ENCODE measurements at places on chromosomes 11 and 22. TPM values are rescaled to one million over a fixed set of nuclear protein-coding genes. Genes with fewer than 3 reads are reported as not detected.

GRCh38 chr11:31786996-31787685 lies 24.0 kb downstream of the PAX6 start:
- no peak for DNase-seq

Gene DERL3
- polyA plus RNA-seq: 0.42 TPM

DNA sequence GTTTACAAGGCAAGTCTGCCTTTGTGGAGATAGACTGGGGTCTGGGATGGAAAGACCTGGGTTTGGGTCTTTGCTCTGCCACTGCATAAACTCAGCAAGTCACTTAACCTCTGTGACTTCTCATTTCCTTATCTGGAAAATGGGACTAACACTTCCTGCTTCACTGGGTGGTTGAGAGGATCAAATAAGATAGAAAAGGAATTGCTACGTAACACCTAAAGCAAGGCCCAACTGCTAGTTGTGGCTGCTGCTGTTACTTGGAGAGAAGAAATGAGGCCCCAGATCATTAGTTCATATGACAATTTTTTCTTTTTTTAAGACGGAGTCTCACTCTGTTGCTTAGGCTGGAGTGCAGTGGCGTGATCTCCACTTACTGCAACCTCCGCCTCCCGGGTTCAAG lies 5.9 kb downstream of the PTPRJ start:
- DNase-seq: no peak

Gene TMEM258
- 281 TPM for polyA plus RNA-seq

DNA sequence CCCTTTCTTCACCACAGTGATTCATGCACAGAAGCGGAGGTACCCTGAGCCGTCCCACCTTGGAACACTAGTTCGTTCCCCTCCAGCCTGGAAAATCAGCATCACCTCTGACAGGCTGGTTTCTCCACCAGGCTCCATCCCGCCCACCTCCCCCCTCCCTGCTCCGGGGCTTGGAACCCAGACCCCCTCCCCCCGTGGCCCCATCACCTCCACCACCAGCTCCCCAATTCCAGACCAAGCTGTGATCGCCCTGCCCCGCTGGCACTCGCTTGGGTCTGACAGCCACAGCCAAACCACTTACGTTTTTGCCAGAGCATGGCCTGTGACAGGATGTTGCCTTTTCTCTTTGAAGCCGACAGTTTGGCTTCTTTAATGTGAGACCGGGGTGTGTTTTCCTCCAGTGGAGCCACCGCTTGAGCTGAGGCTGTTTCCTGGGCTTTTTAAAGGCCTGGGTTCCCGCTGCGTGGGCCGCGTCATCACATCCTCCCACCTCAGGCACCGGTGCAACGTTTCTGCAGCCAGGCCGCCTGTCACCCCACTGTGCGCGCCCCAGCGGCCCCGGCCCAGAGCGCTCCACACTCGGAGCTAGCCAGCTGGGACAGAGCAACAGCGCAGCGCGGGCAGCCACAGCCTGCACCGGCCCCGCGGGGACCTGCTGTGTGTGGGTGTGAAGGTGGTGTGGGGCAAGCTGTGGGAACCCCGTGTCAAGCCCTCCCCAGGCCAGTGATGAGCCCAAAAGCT lies at the start of gene POU2AF1:
POU2AF1 (minus strand) TSS at position 415 of the 741 bp plus-strand sequence; CDS start at position 317, 98 bp downstream.
- DNase-seq: peak; percentile 74

DNA sequence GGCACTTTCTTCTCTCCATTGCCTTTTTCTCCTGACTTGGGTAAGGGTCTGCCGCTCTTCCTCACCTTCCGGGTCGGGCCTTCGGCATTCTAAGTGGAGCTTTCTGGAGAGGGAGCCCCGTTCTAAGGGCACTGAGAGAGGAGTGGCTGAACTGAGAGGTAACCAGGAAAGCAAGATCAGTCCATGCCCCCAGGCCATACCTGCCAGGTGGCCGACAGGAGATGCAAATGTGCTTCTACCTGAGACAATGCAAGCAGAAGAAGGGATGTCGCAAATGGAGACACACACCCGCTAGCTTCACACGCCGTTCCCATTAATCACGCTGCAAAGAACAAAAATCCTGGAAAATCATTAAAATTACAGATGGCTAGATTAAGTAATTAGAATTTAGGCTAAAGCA lies 156.4 kb upstream of the TBCEL start:
- DNase-seq: no peak

GRCh38 chr22:46142548-46143490 lies 7.5 kb upstream of the PPARA start:
- no peak for DNase-seq

GRCh38 chr11:101262995-101263394 lies 133.4 kb upstream of the PGR start:
- no peak for DNase-seq
